ACHN (cell line): ENCODE measurements at places on chromosomes 16 and 17.
A peak's percentile ranks its signal among the peaks of the same experiment; 100 is the strongest.

DNA sequence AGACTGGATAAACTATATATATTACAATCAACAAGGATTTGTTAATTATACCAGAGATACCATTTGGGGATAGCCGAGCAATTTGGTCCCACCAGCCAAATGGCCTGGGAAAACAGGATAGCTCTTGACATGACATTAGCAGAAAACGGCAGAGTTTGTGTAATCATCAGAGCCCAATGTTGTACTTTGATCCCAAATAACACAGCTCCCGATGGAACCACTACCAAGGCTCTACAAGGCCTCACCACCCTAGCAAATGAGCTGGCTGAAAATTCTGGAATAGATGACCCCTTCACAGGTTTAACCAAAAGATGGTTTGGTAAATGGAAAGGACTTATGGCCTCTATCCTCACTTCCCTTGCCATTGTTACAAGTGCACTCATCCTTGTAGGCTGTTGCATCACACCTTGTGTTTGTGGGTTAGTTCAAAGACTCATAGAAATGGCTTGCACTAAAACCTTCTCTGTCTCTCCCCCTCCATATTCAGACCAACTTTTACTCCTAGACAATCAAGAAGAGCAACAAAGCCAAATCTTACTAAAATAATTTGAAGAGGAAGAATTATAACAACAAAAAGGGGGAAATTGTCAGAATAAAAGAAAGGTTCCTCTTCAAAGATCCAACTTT, 9.5 kb downstream of the TXNL4B start:
- DNase-seq: no peak

- no peak for DNase-seq
Measured at GRCh38 chr17:77768248-77768852, 190.2 kb upstream of the TNRC6C start.

- peak; percentile 22 for DNase-seq
Measured at GRCh38 chr17:52297230-52298010, 138.9 kb upstream of the CA10 start.

GRCh38 chr17:63480826-63481487, 4.1 kb downstream of the ACE start:
- DNase-seq: no peak

GRCh38 chr17:4735876-4736651, 3.6 kb upstream of the ZMYND15 start:
- no peak for DNase-seq

DNA sequence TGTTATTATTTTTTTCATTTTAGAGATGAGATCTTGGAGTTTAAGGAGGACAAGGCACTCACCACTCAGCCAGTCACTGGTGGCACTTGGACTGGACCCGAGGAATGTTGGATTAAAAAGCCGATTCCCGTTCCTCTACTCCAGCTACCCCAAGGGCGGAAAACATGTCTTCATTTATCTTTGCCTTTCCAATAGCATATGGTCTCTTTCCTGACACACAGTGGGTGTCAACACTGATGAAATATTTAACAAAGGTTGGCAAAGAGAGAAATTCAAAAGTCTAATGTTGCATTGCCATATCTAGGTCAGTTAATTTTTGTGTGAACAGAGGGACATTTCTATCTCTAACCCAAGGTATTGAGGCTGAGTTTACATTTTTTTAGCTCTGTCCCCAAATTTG, 459.7 kb downstream of the RBFOX1 start:
- DNase-seq: no peak

- no peak for DNase-seq
Measured at GRCh38 chr17:54608634-54609155, 292.0 kb upstream of the TOM1L1 start.

- DNase-seq: no peak
Measured at GRCh38 chr17:77769215-77769614, 189.3 kb upstream of the TNRC6C start.

GRCh38 chr16:87765473-87765775, 362 bp downstream of the KLHDC4 start:
- DNase-seq: peak; percentile 28

- DNase-seq: no peak
Measured at GRCh38 chr16:62157544-62157943, 121.3 kb upstream of the CDH8 start.

DNA sequence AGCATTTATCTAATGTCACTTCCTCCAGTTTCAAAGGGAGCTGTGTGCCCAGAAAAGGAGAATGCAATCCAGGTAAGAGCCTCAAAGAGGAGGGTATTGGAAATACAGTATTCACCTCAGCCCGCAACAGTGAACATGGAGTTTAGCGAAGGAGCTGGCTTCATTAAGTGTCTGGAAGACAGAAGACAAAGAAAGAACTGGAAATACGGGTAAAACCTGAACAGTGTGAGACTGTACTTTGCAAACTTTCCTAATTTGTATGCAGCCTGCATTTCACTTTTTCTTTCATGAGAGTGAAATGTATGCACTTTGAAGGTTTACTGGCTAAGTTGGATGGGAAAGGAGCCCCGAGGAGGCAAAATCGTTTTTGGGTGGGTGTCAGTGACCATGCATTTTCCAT, 478.4 kb downstream of the HS3ST3B1 start:
- no peak for DNase-seq

DNA sequence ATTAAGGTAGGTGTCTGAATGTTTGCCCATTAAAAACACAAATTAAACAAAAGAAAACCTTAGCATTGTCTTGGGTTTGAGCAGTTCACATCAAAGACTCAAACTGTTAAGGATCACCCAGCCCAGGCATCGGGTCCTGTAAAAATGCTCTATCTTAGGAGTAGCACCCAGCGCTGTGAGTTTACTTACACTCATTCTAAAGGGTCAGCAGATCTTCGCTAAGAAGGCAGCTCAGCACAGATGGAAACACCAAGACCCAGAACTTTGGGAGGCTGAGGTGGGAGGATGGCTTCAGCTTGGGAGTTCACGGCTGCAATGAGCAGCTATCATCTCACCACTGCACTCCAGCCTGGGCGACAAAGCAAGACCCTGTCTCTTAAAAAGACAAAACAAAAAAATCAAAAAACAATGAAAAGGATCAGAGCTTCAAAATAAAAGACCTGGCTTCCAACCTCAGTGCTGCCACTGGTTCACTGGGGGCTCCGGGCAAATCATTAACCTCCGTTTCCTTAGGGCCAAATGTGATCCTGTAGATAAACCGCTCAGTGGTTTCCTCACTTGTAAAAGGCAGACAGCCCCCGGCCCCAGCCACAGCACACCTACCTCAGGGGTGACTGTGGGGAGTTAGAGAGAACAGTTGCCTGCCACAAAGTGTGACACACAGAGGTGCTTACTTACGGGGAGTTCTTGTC, 11.1 kb downstream of the COG1 start:
- no peak for DNase-seq

DNA sequence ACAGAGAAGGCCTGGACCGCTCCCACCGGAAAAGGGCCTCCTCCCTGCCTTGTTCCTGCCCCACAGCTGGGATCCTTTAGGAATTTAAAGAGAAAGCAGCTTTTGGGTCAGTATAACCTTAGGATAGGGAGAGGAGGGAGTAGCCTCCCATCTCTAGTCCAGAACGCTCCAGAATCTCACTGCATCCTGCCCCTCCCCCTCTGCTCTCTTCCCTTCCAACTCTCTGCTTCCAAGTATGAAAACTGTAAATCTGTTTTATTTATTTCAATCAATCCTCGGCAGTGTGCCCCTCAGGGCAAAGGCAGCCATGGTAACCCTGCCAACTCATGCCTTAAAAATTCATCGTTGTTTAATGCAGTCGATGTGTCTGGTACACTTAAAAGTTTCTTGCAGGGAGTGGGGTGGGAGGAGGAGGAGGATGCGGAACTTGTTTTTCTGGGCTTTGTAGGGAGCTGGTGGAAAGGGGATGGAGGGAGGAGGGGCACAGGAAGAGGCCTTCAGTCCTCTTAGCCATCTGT, 21.2 kb upstream of the MTSS2 start:
- DNase-seq: no peak

- DNase-seq: no peak
Measured at GRCh38 chr17:49343273-49343672, 18.8 kb downstream of the ZNF652 start.

- DNase-seq: no peak
Measured at GRCh38 chr16:11114366-11115164, 141.4 kb downstream of the SOCS1 start.

DNA sequence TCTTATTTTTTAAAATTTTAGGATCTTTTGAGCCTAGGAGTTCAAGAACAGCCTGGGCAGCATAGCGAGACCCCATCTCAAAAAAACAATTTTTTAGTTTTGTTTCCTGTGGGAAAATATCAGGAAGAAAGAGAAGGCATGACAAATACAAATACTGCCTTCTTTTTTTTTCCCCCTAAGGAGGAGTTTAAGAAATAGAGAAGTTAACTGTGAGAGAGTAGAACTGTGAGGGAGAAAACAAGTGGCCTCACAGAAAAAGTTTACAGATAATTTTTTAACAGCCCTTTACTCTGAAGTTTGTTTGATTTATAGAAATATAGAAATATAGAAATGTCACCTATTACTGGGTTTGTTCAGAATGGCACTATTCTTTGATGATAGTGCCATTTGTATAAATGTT, 21.1 kb downstream of the TTYH2 start:
- no peak for DNase-seq

DNA sequence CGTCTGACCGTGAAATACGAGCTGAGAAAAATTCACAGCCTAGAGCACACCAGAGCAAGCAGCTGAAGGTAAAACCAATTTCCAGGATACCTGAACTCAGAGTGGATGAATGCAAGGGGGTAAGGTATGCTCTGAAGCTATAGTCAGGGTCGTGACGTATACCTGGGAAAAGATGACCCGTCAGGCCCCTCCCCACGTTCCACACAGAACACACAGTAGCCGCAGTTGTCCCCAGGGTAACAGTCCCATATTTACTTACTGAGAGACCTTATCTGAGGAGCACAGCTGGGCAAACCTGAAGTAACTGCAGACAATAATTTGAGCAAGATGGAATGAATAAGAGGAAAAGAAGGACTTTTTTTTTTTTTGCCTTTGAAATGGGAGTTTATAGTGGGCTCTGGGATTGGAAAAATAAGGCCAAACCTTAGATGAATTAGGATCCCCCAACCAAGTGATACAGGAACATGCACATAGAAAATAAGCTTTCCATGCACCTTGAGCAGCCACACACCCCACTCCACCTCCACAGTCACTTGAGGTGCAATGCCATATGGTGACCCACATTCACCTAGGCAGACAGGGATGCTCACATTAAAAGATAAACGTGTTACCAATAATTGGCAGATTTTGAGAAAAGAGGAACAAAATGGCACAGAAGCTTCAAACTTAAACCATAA, 38.0 kb downstream of the ABCA6 start:
- no peak for DNase-seq

GRCh38 chr16:26214581-26215174, 522.9 kb downstream of the HS3ST4 start:
- DNase-seq: no peak

DNA sequence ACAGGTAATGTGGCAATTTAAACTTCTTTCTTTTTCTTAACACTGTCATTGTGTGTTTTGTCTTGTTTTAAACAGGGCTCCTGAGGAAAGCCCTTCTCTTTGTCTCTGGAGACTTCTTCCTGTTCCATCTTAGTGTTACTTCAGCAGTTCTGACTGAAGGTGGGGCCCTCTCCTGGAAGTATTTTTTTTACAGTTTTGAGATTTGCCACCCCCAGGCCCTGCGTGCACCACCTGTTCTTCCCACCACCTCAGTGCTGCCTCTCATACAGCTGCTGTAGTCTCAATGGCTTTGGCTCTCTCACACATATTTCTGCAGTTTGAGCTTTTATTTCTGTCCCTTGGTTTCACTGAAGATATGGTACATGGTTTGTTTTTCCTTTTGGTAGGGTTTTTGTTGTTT, 52.5 kb upstream of the ALDH3A1 start:
- DNase-seq: no peak

DNA sequence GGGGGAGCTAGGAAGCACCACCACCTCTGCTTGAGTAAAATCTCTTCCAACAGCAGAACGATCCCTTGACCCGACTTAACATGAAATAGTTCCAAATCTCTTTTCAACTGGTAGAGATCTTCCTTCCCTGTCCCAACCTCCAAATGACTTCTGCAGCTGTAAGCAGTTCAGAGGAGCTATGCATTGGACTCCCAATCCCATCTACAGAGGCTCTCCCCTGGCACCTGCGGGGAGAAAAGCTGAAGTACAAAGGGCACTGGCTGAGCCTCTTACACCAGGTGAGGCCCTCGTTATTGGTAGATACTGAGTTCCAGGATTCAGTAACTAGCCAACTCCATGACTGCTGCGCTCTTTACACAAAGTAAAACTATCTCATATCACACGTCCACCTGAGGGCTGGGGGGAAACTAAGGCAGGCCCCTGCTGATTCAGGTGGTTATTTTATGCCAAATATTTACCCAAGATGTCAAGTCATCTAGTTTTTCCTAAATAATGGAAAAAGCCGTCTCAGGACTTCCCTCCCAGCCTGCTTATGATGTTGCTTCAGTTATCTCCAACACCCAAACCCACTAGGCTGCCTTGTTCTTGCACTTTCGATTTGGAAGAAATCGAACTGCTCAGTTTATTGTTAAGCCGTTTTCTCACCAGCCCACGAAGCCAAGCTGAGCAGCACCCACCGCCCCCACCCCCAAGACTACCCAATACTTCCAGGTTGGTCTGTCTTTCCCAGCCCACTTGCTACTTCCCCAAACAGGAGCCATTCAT, 3.2 kb downstream of the ACTG1 start:
- DNase-seq: peak; percentile 54

GRCh38 chr17:4204190-4204589, 59.6 kb downstream of the ANKFY1 start:
- no peak for DNase-seq

DNA sequence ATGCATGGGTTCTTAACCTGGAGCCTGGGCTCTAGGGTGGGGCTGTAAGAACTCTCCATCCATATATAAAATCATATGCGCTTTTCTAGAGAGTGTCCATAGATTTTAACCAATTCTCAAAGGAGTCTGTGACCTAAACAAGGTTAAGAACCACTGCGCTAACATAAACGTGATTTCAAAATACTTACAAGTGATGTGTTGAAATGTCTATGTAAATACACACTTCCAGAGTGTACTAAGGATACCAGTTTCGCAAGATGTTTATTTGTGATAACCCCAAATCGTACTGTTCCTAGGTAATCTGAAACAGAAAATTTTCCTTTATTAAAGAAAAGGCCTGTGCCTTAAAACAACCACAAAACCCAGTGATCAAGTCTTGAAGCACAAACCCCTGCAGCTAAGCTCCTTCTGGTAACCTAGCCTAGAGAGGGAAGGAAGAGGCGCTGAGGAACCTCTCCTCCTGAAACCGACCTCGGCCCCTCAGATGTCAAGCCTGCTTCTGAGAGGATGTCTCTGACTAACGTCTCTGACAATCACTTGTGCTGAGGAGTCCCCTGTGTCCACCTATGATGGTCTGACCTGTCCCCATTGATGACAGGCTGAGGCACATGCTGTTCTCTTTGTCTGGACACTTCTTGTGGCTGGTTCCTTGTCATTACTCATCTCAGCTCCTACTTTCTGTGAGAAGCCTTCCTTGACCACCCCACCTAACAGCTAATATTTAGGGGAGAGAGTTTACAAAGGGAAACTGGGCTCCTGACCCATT, 32.2 kb downstream of the SNN start:
- no peak for DNase-seq

- peak; percentile 57 for DNase-seq
Measured at GRCh38 chr17:4796552-4796920, 572 bp downstream of the PSMB6 start.

GRCh38 chr16:5062051-5062450, 3.7 kb downstream of the C16orf89 start:
- no peak for DNase-seq
